ENCODE measurements at places on chromosomes 1 and 21. TPM values are rescaled to one million over a fixed set of nuclear protein-coding genes. Genes with fewer than 3 reads are reported as not detected.

DNA sequence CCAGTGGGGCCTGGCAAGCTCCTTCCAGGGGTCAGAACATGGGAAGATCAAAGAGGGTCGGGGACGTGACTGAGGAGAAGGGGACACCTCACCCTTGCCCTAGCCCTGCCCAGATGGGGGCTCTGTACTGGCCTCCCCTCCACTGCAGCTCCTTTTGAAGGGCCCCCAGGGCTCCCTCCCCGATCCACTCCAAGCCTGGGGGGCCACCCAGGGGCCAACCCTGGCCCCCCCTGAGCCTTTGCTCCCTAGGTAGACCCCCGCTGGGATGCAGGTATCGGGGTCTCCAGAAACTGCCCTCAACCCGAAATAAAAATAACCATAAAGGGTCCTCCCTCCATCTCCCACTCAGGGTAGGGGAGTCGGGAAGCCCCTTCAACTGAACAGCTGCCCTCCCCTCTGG is 37.4 kb upstream of the FAM131C start:
- peaks cover 30% of the 10 kb centered on the region for H3K4me1 ChIP-seq
- no peak for DNase-seq
- H3K27me3 ChIP-seq = no peaks in the 10 kb centered on the region
- H3K27ac ChIP-seq = no peak overlapping the region
- no peaks in the 10 kb centered on the region for H3K36me3 ChIP-seq
- H3K4me3 ChIP-seq = no peak overlapping the region

GRCh38 chr1:110628323-110629105 is 22.4 kb upstream of the KCNA2 start:
- no peaks in the 10 kb centered on the region for H3K36me3 ChIP-seq
- no peak overlapping the region for H3K27ac ChIP-seq
- H3K27me3 ChIP-seq = peaks cover 16% of the 10 kb centered on the region
- H3K4me3 ChIP-seq = no peak overlapping the region

- peak; percentile 70 for DNase-seq
- peaks cover 100% of the 10 kb centered on the region for H3K27me3 ChIP-seq
- H3K4me3 ChIP-seq = no peak overlapping the region
- H3K27ac ChIP-seq = no peak overlapping the region
These were observed 1.2 kb downstream of the OLIG2 start for GRCh38 chr21:33026878-33027400.

The MFSD2A gene
- total RNA-seq = 0.90 TPM

The ZSWIM5 gene
- 5.8 TPM for total RNA-seq
